ENCODE measurements at places on chromosomes 7 and 10. TPM values are rescaled to one million over a fixed set of nuclear protein-coding genes. Genes with fewer than 3 reads are reported as not detected.
A peak's percentile ranks its signal among the peaks of the same experiment; 100 is the strongest.

DNA sequence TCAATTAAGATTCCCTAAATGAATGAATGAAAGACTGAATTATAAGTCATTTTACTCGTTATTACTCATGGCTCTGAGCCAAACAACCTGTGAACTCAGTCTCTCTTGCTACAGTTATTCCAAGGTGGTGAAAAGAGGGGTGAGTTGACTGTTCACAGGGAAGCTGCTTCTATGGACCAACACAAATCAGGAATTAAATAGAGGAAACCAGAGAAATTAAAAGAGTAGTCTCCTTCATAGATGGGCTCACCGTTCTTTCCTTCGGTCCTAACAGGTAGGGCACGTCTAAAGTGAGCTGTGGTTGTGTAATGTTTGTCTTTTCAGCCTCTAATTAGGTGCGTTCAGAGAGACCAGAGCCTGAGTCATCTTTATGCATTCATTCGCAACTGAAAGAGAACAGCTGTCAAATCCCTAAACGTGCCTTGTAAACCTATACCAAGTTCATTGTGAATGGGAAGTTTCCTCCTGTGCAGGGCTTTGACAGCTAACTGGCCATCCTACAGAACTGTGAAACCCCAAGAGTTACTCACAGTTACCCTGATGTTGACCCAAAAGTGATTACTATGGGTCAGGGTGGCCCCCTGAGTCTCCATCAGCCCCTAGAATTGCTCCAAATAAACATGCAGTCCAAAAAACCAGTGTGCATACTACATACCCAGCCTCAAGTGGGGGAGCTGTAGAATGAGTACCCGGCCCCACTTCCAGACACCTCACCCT, 18.2 kb upstream of the C10orf53 start:
- no peak for DNase-seq

Gene CDH23
- polyA plus RNA-seq: 0.47 TPM

- no peak for DNase-seq
Measured at GRCh38 chr10:58513188-58514110, 777 bp downstream of the BICC1 start.

Gene SORBS1
- 0.82 TPM for polyA plus RNA-seq

GRCh38 chr7:129948877-129949291, 3.9 kb downstream of the UBE2H start:
- DNase-seq: peak; percentile 81

DNA sequence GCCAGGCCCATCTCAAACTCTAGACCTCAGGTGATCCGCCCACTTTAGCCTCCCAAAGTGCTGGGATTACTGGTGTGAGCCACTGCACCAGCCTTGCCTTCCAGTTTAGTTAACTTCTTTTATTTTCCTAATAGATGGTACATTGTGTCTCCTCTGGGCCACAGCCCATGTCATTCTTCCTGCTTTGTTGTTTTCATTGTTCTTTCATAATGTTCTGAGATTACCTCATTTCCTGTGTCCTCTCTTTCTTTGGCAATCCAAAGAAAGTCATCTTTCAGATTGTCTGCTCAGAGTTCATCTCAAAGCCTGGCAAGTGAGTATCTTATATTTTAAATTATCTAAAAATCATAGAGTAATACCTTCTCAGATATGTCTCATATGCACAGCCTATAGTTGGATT, at the start of gene OLAH:
OLAH (plus strand) TSS at position 270 of the 400 bp plus-strand sequence. CDS start 3,346 bp downstream, outside the sequence.
- DNase-seq: no peak

- DNase-seq: no peak
Measured at GRCh38 chr7:50696810-50697582, 85.7 kb downstream of the GRB10 start.

DNA sequence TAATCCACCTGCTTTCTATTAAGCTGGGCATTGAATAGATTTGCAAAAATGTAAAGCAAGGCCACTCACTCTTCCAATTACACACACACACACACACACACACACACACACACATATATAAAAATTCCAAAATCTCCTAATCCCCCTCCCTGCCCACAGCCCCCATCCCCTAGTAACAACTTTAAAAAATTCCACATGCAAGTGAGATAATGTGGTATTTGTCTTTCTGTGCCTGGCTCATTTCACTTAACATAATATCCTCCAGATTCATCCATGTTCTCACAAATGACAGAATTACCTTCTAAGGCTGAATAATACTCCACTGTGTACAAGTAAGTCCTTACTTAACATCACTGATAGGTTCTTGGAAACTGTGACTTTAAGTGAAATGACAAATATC, 24.2 kb downstream of the SH2D4B start:
- no peak for DNase-seq

GRCh38 chr7:102089175-102090098, 197.2 kb upstream of the SH2B2 start:
- no peak for DNase-seq

Gene DEPP1
- not detected for polyA plus RNA-seq

DNA sequence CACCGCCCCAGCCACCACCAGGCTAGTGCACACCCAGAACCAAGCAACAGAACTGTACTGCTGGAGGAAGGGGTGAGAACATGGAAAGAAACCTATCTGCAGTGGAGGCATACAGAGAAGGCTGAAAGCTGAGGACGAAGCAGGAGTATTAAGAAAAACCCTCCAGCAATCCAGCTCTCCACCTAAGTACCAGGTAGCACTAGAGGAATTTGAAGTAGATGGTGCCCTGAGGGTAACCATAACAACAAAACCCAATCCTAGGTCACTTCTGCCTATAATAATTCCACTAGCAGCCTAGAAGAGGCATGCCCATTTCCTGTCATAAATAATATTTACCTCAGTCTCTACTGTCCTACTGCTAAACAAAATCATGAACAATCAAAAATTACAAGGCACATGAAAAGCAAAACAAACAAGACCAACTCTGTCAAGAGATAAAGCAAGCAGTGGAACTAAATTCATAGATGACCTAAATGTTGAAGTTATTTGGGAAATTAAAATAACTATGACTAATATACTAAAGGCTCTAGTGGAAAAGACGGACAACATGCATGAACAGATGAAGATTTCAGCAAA, 51.1 kb downstream of the HYCC1 start:
- DNase-seq: no peak

DNA sequence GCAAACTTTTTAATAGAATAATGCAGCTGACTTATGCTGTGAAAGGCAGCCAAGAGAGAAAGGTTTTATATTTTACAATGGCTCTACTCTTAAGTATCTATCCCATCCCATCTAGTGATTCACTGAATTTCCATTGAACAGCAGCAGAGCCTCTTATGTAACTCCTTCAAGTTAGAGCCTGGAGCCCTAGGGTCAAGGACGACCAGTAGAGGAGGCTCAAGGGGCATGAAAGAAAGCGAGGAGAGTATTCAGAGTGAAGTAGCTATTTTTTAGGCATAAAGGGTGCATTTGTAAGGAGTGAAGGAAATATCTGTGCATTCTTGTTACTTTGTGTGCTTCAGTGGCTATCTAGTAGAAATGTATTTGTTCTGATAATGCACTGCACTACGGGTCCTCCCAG, 180.2 kb upstream of the TPK1 start:
- no peak for DNase-seq

DNA sequence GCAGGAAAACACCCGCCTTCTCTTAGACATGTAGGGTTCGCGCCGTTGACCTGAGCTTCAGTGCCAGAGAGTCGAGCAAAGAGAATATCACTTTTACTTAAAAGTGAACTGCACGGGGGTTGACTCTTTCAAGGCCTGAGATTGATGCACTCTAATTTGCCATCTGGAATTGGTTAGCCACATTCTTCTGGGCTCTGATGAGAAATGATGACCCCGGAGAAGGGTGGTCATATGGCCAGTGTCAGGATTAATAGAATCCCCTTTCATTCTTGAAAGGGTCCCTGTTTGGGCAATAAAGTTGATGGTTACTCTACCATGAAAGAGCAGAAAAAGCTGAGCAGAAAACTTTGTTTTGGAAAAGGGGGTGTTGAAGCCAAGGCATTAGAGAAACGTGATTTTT, 31.2 kb downstream of the GRK5 start:
- DNase-seq: no peak

DNA sequence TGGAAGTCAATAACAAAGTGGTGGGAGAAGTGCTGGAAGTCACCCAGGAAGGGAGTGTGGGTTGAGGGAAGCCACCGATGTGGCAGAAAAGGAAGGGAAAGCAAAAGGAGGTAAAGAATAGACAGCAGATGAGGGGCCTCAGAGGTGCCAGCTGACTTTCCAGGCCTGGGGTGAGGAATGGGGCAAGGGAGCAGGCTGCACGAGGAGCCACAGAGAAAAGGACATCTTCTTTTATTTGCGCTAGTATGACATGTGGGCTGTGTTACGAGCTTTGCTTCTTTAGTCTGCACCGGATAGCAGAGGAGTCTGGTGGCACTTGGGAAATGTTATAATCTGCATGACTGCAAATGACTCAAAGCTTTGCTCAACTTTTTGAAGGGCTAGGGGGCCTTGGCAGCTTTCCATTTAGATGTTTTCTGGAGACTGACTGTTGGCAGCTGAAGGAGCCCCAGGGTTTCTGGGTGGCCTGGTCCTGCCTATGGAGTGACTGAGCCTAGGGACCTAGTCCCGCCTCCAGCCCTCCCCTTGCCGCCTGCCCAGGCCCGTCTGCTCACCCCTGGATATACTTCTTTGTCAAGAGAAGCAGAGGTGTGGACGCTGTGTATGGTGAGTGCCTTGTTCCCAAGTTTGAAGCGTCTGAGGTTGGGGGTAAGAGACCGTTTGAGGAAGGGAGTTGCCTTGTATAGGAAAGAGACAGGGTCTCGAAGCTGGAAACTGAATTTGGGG, 5.1 kb downstream of the PRXL2A start:
- no peak for DNase-seq

Gene DNAH11
- polyA plus RNA-seq: not detected

Gene ATP5MK
- 588 TPM for polyA plus RNA-seq

DNA sequence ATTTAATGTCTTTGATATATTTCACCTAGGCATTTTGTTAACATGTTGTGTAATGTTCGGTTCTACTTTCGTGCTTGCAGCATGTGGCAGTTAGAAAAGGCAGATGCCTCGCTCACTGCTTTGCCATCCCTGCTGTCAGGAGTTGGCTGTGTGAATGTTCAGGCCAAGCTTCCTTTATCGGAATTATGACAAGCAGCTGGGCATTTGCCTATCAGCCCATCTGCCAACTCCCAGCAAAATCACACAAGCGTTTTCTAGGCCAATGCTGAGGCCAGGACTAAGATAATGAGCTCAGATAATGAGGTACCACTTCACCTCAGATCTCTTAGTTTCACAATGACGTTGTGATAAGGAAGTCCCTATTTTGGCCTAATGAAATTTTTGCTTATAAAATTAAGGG, 212.7 kb upstream of the FAM3C start:
- DNase-seq: no peak

- DNase-seq: no peak
Measured at GRCh38 chr10:99742254-99742653, 10.2 kb downstream of the CUTC start.

DNA sequence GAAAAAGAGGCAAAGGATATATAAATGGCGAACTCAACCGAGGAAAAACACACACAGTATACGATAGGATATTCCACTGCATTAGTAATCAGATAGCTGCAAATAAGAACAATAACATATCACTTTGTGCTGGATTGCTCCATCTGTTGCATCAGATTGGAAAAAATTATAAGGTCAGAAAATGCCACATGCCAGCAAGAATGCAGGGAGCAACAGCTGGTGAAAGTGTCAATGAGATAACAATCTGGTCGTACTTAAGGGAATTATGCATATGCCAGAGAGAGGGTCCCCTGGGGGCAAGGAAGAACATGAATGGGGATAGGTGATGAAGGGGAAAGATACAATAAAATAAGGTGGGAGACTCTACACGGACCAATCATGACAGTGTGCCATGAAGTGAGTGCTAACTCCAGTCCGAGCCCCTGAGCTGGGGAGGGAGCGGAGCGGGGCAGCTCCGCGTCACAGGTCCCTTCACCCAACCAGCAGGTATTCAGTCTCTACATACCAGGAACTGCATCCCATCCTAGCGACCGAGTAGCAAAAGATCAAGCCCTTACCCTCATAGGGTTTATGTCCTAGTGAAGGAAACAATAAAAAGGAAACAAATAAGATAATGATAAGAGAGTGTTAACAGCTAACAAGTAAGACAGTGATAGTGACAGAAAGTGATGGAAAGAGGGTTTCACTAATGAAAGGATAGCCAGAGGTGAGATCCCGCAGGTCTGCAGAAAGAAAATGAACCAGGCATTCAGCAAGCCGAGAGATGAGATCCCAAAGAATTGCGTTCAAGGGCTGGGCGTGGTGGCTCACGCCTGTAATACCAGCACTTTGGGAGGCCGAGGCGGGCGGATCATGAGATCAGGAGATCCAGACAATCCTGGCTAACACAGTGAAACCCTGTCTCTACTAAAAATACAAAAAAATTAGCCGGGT, 9.4 kb downstream of the MPP7 start:
- DNase-seq: no peak

DNA sequence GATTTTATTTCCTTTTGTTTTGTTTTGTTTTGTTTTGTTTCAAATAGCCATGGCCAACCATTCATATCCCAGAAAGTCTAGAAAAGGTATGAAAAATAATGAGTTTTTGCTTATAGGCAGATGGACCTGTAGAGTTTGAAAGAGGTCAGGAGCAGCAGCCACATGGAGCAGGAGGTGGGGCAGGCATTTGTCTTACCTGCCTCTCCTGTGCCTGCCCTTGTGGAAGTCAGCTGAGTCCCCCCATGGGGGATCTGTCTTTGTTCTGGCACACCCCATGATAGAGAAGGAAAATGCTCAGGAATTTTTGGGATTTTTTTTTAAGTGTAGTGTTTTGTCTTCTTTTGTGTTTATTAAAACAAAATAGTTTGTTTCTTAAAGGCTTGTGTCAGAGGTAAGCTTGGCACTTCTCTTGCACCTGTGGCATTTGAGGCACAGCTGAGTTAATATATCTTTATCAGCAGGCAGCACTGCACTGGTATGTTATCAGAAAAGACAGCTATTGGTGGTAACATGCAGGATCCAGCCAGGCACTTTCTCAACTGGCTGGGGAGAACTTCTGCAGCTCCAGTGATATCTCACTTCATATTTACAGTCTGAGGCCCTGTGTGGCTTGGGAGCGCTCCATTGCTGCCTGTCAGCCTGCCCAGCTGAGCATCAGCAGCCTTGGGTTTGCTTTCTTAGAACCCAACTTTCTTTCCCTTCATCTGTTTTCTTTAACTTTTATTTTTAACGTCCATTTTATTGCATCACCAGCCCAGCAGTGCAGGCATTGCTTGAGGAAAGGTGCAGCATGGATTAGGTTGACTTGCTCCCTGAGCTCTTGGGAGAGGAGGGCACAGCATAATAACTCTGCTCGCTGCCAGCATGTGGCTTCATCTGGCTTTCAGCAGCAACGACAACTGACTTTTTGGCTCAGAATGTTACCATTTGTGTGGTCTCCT, 44.4 kb downstream of the LRRC4 start:
- DNase-seq: no peak

Gene ERVW-1
- polyA plus RNA-seq: not detected
